NCI-H446 treated with DMSO at 0.1 percent for 48 hours (cell line): ENCODE measurements at places on chromosomes 2 and 18.

- DNase-seq, result no peak
Observed at GRCh38 chr2:25332571-25332970, 9.2 kb downstream of the DNMT3A start.

- no peak for DNase-seq
Observed at GRCh38 chr2:28810384-28811285, at the start of gene SPDYA. Gene SPDYA (plus strand): TSS chr2:28810834. CDS start chr2:28816015, 5,181 bp downstream.

- no peak for DNase-seq
Observed at GRCh38 chr2:27085062-27085672, 1.4 kb upstream of the KHK start.

DNA sequence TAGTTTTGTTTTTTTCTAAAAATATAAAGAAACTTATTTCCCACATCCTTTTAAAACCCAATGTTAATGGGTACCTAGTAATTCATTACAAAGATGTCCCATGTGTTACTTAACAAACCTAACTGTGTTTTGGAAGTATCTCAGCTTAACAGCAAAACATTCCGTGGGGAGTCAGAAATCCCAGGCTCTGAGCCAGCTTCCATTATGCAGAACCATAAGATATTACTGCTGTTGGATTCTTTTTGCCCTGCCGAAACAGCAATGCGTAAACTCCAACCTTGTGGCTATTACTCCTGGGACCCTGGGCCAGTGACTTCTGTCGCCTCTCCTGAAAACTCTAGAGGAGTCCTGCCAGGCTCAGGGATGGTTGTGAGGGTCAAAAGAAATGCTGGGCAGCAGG, 174.1 kb downstream of the UXS1 start:
- no peak for DNase-seq

- DNase-seq, result no peak
Observed at GRCh38 chr2:196365923-196366322, 194.5 kb upstream of the STK17B start.

GRCh38 chr2:59171019-59171418, 929.9 kb upstream of the FANCL start:
- DNase-seq, result no peak

DNA sequence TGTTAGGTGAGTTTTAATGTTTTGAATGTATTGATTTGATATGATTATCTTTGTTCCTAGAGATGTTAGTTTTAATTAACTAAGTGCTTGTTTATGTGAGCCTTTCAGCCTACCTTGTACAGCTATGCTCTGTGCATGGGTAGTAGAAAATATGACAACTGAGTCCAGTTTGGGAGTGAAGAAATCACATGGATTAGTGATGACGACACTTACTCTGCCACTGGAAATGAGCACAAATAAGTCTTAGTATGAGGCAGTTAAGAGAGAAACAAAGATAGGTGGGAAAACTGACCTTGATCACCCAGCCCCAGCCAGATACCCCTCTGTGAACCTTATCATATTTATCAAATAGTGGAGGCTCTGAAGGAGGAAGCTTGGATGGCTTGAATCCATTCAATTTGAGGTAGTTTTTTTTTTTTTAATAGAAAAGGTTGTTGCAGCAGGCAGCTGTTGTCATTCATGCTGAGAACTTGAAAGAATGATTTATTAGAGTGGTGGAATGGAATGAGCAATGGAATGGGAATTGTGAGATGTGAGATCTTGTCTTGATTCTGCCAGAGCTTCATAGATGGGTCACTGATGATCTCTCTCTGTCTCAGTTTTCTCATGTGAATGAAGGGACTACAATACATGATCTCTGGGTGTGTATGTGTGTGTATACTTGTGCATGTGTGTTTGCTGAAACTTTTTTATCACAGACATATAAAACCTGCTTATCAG, 96.4 kb downstream of the MAP3K20 start:
- DNase-seq, result no peak

- DNase-seq, result no peak
Observed at GRCh38 chr2:230246206-230246605, 20.7 kb downstream of the SP140 start.

DNA sequence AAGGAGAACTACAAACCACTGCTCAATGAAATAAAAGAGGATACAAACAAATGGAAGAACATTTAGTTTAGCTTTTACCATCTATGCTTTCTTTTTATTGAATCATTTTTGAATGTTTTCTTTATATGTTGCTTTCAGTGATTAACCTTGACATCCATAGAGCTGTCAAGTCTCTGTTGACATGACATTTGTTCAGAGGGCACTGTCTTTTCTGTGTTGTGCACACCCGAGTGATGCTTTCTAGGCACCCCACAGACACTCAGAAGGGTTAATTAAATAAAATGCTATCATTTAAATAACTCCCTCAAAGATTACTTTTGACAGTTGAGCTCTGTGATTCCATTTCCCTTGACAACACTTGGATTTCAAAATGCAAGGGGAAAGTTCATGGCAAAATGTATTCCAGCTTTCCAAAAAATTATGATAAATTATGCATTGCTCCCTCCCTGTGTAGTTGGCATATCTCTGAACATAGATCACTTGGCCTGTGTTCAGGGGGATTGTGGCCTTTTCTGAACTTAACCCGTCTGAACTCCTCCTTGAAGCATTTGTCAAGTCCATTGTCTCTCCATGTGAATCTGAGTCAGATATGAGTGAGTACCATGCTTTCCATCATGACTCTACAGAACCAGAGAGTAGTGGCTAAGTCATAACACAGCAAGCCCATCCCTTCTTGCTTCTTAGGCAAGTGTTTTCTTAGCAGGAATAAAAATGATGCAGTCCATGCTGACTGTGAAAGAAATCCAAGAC, 372.6 kb downstream of the RPRM start:
- no peak for DNase-seq

- no peak for DNase-seq
Observed at GRCh38 chr2:20184067-20184938, 40.6 kb downstream of the SDC1 start.

- DNase-seq, result no peak
Observed at GRCh38 chr2:187976259-187976985, 315.3 kb upstream of the GULP1 start.

GRCh38 chr2:209091056-209091455, 332.8 kb upstream of the MAP2 start:
- DNase-seq, result no peak
